Activated effector memory CD4-positive, alpha-beta T cell treated with Interleukin-2 at 50 U/mL for 16 hours (primary cell): ENCODE measurements at places on chromosomes 12 and 14.
A peak's percentile ranks its signal among the peaks of the same experiment; 100 is the strongest.

GRCh38 chr14:66224492-66225178 lies 261.5 kb upstream of the CCDC196 start:
- no peak for DNase-seq

GRCh38 chr14:77832297-77832696 lies 32.4 kb downstream of the ADCK1 start:
- no peak for DNase-seq

GRCh38 chr12:98296462-98297079 lies 218.8 kb upstream of the TMPO start:
- DNase-seq, result no peak

DNA sequence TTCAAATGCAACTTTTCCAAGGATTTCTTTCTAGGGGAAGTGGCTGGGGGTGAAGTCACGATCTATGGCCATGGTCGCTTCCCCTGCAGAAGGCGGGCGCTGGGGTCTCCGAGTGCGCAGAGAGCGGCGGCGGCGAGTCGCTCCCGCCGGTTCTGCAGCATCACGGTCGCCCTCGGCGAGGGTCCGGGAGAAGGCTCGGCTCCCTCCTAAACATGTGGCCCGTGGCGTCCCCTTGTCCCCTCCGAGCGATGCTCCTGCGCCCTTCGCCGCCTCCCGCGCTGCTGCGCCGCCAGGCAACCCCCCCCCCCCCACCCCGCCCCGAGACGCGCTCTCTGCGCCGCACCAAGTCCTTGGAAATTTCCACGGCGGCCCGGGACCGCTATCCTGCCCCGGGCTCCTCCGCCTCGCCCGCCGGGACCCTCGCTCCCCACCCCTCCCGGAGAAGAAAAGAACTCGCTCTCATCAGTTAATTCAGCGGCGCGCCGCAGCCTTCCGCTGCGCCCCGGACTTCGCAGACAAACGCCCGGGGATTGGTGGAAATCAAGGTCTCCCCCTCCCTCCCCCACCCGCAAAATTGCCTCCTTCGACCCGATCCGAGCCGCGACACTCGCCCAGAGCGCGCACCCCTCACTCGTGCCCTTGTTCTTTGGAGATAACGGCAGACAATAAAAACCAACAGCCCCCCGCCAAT lies at the start of gene ST8SIA1:
TSS of gene ST8SIA1 (minus strand) at position 298 of the 691 bp plus-strand sequence. CDS start 475 bp downstream, outside the sequence.
- DNase-seq, result peak; percentile 68

DNA sequence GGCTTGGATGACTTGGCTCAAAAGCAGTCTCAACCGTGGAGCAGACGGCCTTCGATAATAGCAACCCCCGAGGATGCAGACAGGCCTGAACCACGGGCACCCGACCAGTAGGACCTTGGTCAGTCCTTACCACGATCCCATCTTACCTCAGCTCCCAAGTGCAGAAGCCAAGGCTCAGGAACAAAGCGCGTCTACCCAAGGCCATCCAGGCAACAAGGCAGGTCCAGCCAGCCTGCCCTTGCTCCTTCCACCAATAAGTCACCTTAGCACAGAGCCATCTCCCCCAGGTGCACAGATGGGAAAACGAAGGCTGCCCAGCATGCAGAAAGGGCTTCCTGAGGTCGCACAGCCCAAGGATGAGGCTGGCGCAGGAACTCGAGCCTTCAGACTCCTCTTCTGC lies 77.3 kb downstream of the BCL11B start:
- no peak for DNase-seq

DNA sequence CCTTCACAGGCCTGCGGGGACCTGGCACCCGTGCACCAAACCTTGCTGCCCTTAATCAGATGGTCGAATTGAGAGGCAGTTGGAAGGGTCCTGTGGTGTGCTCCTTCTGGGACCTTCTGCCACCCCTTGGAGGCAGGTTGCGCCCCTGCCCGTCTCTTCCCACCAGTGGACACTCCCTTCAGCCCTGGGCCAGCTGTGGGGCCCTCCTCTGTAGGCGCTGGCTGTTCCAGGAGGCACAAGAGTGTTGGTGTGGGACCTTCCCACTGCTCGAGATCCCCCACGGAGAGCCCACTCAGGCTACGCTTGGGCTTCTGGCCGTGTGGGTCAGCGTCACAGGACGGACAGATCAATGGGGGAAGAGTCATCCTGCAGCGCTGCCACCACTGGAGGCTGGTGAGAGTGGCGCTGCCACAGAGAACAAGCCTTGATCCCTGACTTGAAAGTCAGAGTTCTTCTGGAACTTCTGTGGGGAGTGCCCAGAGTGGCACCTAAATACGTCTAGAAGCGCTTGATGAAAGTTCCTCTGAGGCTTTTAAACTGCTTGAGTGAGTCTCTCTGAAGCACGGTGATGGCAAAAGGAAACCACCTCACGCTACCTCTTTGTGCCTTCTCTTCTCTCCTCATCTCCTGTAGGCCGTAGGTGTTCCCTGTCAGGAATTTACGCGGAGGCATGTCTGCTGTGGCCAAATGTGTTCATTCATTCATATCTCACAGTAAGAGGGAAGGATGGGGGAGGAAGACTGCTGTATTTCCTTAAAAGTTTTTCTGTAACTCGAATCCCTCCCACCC lies 48.3 kb downstream of the TRAF3 start:
- no peak for DNase-seq
